ENCODE measurements at places on chromosomes 5 and 9.

GRCh38 chr9:20070336-20070735 lies 281.5 kb upstream of the SLC24A2 start:
- peaks cover 16% of the 10 kb centered on the region for H3K36me3 ChIP-seq
- H3K4me3 ChIP-seq = no peak overlapping the region
- no peaks in the 10 kb centered on the region for H3K27me3 ChIP-seq
- H3K4me1 ChIP-seq = peaks cover 13% of the 10 kb centered on the region
- no peak overlapping the region for H3K27ac ChIP-seq

DNA sequence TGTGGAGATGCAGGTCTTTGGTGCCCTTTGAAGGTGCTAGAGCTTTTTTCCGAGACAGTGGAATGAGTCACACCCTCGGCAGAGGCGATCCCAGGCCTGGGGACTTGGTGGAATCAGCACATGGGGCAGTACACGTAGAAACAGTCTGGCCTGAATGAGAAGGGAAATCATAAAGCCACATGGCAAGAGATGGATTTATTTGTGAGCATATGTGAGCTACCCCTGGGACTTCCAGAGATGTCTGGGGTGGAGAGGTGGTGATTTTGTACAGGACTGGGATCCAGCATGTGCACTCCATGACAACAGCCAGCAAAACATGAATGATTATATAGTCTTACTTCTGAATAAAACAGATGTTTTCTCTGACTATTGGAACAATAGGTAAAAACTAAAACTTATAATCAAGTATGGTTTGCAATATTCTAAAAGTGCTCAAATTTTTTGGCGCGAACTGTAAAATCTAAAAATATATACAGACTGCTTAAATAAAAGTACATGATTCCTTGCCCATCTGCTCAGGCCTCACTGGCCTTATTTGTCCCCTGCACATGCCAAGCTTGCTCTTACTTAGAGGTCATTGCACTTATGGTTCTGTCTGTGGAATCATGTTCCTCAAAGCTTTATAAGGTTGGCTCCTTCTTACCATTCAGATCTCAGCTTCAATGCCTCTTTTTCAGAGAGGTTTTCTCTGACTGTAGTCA lies 54.7 kb upstream of the SMARCA2 start:
- no peak for DNase-seq
- H3K27ac ChIP-seq = no peak overlapping the region
- H3K4me3 ChIP-seq = no peak overlapping the region
- no peaks in the 10 kb centered on the region for H3K4me1 ChIP-seq
- H3K27me3 ChIP-seq = peaks cover 10% of the 10 kb centered on the region

DNA sequence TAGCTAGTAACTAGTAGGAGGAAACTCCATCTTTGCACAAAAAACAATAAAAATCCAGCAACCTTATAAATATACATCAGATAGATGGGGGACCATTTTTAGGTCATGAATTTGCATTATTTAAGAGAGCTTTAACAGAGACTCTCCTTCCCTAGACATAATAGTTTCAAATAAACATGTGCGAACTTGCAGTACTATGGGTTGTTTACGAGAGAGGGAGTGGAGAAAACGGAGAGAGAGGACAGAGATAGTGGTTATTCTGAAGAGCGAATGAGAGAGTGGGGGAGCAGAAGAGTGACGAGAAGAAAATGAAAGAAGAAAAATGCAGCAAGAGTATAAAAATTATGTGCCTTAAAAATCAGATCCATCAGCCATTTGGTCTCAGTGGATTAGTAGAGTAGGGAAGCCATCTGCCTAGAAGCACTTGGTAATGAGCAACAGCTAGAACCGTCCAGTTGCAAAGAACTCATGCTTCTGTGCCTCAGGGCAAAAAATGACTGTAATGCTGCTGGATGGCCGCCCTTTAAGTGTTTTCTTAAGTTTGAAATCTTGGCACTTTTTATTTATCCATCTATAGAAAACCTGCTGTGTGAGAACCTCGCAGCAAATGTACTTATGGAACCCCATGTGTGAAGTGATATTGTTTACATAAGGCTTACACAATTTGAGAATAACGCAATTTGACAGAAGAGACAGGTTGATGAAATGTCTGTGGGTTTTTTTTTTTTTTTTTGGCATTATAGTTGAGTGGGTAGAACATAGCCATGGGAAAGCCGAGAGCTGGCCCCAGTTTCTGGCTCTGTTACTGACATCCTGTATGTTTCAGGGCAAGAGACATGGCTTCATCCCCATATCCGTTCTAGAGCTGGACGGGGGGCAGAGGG lies 95.6 kb upstream of the ZNF608 start:
- no peaks in the 10 kb centered on the region for H3K27me3 ChIP-seq
- H3K4me1 ChIP-seq = no peaks in the 10 kb centered on the region
- no peaks in the 10 kb centered on the region for H3K36me3 ChIP-seq
- H3K27ac ChIP-seq = no peak overlapping the region
- no peak for DNase-seq
- H3K4me3 ChIP-seq = no peak overlapping the region

DNA sequence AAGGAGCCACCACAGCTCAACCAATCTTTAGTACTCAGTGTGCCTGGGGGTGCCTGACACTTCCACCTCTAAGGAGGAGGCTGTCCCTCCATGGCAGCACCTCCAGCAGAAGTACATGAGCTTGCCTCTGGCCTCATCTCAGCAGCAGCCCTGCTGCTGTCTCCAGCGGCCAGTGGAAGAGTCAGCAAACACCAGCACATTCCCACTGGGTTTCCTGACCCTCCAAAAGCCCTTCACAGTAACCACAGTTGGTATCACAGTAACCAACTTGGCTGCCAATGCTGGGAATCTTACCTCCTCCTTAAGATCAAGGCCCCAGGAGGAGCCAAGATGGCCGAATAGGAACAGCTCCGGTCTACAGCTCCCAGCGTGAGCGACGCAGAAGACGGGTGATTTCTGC lies 29.4 kb downstream of the FSTL4 start:
- no peaks in the 10 kb centered on the region for H3K36me3 ChIP-seq
- H3K27me3 ChIP-seq = peaks cover 16% of the 10 kb centered on the region
- no peaks in the 10 kb centered on the region for H3K4me1 ChIP-seq
- H3K4me3 ChIP-seq = no peak overlapping the region
- no peak for DNase-seq

DNA sequence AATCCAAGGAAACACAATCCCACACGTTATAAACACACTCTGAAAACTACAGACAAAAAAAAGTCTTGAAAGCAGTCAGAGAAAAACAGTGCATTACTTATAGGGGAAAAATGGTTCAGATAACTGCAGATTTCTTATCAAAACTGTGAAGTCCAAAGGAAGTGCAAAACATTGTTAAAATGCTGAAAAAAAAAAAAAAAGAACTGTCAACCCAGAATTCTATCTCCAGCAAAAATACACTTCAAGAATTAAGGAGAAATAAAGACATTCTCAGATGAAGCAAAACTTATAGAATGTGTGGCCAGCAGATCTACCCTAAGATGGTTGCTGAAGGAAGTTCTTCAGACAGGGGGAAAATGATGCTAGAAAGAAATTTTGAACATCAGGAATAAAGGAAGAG lies 40.4 kb downstream of the ADAMTS2 start:
- H3K27me3 ChIP-seq = no peaks in the 10 kb centered on the region
- no peaks in the 10 kb centered on the region for H3K4me1 ChIP-seq
- DNase-seq = no peak

DNA sequence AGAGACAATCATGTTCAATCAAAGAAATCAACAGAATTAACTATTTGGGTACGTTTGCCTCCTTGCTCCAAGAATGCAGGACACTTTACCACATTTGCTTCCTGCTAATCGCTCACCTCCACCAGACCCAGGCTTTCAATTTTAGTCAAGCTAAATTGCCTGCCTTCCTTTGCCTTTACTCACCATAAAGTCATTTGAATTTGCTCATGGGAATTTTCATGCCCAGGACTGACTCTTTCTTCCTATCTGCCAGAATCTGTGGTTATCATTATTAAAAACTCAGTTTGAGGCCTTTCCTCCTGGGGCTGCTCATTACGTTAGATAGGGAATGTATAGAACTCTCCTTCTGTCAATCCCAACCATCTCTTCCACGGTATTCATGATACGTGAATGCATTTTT lies 1935.3 kb upstream of the WWC1 start:
- H3K4me1 ChIP-seq = no peaks in the 10 kb centered on the region
- H3K27ac ChIP-seq = no peak overlapping the region
- H3K4me3 ChIP-seq = no peak overlapping the region
- H3K36me3 ChIP-seq = no peaks in the 10 kb centered on the region

DNA sequence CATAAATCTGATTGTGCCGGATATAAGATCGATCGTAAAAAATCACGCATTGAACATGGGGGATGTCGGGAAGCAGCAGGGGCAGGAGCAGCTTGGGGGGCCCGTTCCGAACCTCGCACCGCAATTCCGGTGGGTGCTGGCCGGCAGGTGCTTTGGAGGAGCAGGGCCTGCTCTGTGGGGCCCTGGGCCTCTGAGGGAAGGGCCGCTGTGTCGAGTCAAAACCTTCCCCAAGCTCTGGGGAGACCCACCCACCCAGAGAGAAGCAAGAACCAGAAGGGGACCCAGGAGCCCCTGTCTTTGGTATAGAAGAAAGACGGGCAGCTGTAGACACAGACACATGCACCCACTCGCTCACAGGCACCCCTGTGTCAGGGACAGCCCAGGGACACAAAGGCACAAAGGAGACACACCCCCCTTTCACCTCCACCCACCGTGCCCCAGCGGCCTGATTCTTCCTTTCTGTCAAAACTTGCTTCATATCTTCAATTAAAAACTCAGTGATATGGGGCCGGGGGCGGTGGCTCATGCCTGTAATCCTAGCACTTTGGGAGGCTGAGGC lies 49.4 kb upstream of the ZBTB43 start:
- no peak for DNase-seq
- H3K27me3 ChIP-seq = peaks cover 6% of the 10 kb centered on the region
- H3K27ac ChIP-seq = no peak overlapping the region
- H3K36me3 ChIP-seq = no peaks in the 10 kb centered on the region
- peaks cover 3% of the 10 kb centered on the region for H3K4me1 ChIP-seq
- no peak overlapping the region for H3K4me3 ChIP-seq

DNA sequence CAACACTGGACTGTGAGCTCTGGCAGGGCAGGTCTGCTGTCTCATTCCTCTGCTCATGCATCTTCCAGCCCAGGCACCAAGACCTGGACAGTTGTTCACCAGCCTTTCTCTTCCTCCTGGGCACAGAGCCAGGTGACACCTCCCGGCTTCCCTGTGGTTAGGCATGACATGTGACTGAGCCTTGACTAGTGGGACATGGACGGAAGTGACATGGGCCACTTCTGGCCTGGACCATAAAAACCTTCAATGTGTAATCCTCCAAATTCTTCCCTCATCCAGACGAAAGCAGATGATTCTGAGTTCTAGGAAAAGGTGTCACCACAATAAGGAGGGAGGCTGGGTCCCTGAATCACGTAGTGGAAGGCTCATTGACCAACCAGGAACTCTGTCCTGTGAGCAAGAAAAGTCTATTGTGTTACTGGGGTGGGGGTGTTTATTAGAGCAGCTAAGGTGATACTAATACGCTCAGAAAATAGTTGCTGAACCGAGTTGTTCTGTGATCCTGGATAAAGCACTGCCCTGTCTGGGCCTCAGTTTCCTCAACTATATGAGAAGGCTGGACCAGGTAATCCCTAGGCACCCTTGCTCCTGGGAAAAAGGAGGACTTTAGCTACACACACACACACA lies 26.6 kb upstream of the CRB2 start:
- no peak for DNase-seq
- H3K36me3 ChIP-seq = no peaks in the 10 kb centered on the region
- H3K27me3 ChIP-seq = no peaks in the 10 kb centered on the region

- no peaks in the 10 kb centered on the region for H3K27me3 ChIP-seq
- no peak overlapping the region for H3K4me3 ChIP-seq
- H3K27ac ChIP-seq = no peak overlapping the region
- no peaks in the 10 kb centered on the region for H3K4me1 ChIP-seq
- H3K36me3 ChIP-seq = no peaks in the 10 kb centered on the region
Observed at GRCh38 chr9:135144581-135145170, 57.2 kb downstream of the OLFM1 start.

DNA sequence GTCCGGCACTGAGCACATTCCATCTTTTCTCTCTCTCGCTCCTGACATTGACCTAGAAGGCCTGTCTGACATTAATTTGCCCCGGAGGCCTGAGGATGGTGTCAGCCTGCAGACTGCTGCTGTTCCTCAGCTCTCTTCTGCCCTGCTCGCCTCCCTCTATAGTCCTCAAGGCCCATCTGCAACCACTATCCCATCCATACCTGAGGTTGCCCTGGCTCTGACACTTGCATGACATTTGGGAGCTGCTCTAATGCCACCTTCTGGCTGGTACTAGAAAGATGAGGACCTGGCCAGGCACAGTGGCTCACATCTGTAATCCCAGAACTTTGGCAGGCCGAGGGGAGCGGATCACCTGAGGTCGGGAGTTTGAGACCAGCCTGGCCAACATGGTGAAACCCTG lies 38.6 kb upstream of the GGTA1 start:
- H3K27me3 ChIP-seq = peaks cover 7% of the 10 kb centered on the region
- no peak overlapping the region for H3K27ac ChIP-seq
- H3K4me3 ChIP-seq = no peak overlapping the region
- no peak for DNase-seq
- H3K4me1 ChIP-seq = no peaks in the 10 kb centered on the region

GRCh38 chr9:103928442-103928841 lies 165.7 kb upstream of the SMC2 start:
- no peaks in the 10 kb centered on the region for H3K4me1 ChIP-seq
- DNase-seq = no peak
- H3K27me3 ChIP-seq = no peaks in the 10 kb centered on the region
- no peak overlapping the region for H3K4me3 ChIP-seq
- no peaks in the 10 kb centered on the region for H3K36me3 ChIP-seq
- H3K27ac ChIP-seq = no peak overlapping the region

GRCh38 chr9:123643518-123643917 lies 286.4 kb downstream of the DENND1A start:
- H3K27ac ChIP-seq = no peak overlapping the region
- peaks cover 13% of the 10 kb centered on the region for H3K36me3 ChIP-seq
- DNase-seq = no peak
- peaks cover 24% of the 10 kb centered on the region for H3K4me1 ChIP-seq
- no peak overlapping the region for H3K4me3 ChIP-seq
- H3K27me3 ChIP-seq = peaks cover 35% of the 10 kb centered on the region

- no peak overlapping the region for H3K4me3 ChIP-seq
- no peak for DNase-seq
- H3K4me1 ChIP-seq = peaks cover 11% of the 10 kb centered on the region
- no peaks in the 10 kb centered on the region for H3K36me3 ChIP-seq
- H3K27me3 ChIP-seq = no peaks in the 10 kb centered on the region
Observed at GRCh38 chr5:81169924-81170323, 63.2 kb upstream of the CKMT2 start.

DNA sequence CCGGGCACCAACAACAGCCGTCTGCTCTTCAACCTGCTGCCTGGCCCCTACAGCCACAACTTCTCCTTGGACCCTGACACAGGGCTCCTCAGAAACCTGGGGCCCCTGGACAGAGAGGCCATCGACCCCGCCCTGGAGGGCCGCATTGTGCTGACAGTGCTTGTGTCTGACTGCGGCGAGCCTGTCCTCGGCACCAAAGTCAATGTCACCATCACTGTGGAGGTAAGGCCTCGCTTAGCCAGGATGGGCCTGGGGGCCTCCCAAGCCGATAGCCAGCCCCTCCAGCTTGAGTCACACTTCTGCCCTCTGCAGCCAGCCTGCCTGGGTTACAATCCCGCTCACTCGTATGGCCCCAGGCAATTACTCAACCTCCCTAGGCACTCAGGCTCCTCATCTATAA lies 28.6 kb downstream of the GPRIN1 start:
- H3K4me3 ChIP-seq = no peak overlapping the region
- H3K27ac ChIP-seq = no peak overlapping the region
- H3K4me1 ChIP-seq = no peaks in the 10 kb centered on the region
- DNase-seq = no peak
